Left colon (tissue), 2 donors: ENCODE measurements at places on chromosomes 1 and 21. TPM values are rescaled to one million over a fixed set of nuclear protein-coding genes. Genes with fewer than 3 reads are reported as not detected.

Gene OR2L2
- total RNA-seq = 0.15 TPM

Gene SYCP1
- not detected for total RNA-seq

Gene LRRC42
- total RNA-seq = 24.0 TPM

Gene TBX15
- total RNA-seq = not detected

Gene EPHA2
- 44.3 TPM for total RNA-seq

Gene ESRRG
- total RNA-seq = 0.73 TPM

Gene ZNF593OS
- total RNA-seq = not detected

Gene MIXL1
- 0.15 TPM for total RNA-seq

Gene CACNA1S
- not detected for total RNA-seq

Gene LCE6A
- not detected for total RNA-seq

Gene ATAD3B
- total RNA-seq = 16.4 TPM

Gene NUP210L
- not detected for total RNA-seq

Gene OPRD1
- total RNA-seq = 0.08 TPM

Gene PGLYRP3
- not detected for total RNA-seq

Gene SNX7
- 43.9 TPM for total RNA-seq

Gene APCS
- total RNA-seq = not detected

Gene FAM167B
- 2.8 TPM for total RNA-seq

Gene KCNT2
- total RNA-seq = 0.79 TPM

Gene MLLT11
- total RNA-seq = 0.21 TPM

DNA sequence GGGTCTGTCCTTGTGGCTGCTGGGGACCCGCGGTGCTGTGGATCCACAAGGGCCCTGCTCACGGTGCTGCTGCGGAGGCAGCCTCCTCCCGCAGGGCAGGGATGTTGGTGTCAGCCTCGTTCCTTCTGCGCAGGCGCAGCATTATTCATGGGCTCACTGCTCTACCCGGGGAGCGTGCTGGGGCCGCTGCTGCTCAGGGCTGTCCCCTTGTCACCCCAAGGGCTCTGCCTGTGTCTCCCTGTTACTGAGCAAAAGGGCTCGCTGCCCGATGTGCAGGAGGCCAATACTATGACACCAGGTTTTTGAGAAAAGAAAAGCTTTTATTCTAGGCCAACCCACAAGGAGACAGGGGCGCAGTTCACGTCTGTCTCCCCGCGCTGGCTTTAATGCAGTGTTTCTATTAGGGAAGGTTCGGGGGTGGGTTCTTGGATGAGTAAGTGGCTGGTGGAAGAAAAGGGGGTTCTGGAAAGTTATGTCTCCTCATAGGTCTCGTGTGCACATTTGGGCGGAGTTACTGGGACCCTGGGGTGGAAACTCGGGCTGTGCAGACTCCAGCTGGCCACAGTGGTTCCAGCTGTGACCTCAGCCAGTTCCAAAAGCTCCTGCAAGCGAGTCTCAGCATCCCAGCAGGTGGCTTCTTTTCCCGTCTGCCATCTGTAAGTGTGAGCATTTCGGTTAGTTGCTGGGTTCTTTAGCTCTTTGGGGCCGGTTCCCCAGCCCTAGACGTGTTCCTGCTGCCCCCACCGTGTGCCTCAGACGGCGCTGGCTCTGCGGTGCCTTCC lies 40.8 kb upstream of the LRRC3 start:
- DNase-seq = peak; percentile 5

DNA sequence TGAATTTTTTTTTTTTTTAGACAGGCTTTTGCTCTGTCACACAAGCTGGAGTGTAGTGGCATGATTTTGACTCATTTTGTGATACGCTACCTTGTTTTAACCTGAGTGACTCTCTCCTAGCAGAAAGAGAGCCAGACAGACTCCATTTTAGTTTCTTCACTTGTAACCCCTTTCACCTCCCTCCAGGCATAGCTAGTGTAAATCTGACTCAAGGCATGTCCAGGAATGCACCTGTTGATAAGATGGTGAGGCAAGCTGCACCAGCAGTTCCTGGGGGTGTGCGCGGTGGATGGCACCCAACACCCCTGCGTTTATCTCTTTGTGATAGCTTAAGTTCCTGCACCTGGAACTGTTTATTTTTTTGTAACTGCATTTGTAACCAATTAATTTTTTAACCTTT lies 4.7 kb upstream of the PHACTR4 start:
- no peak for DNase-seq

DNA sequence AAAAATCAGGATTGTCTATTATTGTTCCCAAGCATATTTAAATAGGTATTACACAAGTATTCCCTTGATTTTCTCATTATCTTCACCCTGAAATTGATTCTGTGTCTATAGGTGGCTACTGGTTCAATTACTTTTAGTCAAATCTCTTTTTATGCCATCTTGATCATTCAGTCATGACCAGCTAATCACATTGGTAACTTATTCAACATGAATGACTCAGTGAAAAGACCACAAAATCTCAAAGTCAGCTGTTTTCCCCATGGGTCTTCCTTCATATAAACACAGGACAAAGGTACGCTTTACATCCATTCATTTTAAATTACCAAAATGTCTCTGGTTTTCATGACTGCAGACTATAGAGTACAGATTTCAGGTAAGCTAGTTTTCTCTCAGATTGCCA lies 23.7 kb upstream of the NRIP1 start:
- no peak for DNase-seq

GRCh38 chr1:226481133-226481532 lies 67.4 kb upstream of the STUM start:
- DNase-seq = no peak

- DNase-seq = peak; percentile 33
These were observed 351 bp downstream of the MIXL1 start for GRCh38 chr1:226223786-226224244.

DNA sequence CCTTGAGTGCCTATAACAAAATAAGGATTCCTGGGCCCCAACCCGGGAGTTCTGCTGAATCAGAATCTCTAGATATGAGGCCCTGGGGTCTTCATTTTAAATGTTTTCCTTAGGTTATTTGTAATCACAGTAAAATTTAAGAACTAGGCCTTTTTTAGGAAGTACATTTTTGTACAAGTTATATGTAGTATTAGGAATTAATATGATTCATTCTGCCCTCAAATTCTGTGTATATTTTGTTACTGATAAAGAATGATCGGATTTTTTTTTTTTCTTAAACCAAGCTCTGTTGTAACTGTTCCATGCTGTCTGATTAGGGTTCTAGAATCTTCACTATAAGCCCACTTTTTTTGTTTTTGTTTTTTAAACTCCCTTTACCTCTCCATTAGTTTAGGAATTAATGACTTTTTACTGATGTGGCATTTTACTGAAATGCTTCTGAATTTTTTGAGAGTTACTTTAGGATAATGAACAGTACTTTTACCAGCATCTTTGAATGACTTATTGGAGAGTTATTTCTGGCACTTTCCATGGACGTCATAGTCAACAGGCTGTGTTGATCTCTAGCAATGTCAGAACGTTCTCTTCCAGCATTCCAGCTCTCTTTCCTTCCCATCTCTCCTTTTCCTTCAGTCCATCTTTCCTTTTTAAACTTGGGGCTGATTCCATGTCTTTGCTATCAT lies 48.3 kb downstream of the CLIC4 start:
- no peak for DNase-seq

- no peak for DNase-seq
These were observed 59.5 kb downstream of the MTR start for GRCh38 chr1:236854605-236854983.

DNA sequence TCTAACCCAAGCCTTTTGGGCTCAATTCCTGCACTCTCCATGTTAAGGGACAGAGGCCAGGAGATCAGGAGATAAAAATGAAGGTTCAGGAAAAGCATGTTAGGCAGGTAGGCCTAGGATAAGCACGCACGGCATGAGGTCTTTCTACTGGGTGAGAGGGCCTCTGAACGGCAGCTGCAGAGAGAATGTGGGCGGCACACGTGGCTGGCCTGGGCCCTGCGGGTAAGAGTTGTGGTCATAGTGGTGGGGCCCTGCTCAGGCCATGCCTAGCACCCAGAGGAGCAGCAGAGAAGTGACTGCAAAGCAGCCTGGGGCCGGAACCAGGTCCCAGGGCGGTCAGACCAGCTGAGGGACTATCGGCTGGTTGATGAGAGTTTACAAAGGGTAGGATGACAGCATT lies 7.5 kb upstream of the FOXO6 start:
- no peak for DNase-seq

DNA sequence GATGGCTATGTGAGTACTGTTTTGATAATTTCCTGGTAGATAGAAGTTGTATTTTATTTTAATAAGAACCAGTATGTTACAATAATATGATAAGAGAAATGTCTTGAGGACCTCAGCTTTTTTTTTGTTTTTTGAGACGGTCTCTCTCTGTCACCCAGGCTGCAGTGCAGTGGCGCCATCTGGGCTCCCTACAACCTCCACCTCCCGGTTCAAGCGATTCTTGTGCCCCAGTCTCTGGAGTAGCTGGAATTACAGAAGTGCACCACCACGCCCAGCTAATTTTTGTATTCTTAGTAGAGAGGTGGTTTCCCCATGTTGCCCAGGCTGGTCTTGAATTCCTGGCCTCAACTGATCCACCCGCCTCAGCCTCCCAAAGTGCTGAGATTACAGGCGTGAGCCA lies 968.1 kb upstream of the ADGRL4 start:
- no peak for DNase-seq

GRCh38 chr21:40803101-40803500 lies 43.9 kb downstream of the DSCAM start:
- DNase-seq = no peak

DNA sequence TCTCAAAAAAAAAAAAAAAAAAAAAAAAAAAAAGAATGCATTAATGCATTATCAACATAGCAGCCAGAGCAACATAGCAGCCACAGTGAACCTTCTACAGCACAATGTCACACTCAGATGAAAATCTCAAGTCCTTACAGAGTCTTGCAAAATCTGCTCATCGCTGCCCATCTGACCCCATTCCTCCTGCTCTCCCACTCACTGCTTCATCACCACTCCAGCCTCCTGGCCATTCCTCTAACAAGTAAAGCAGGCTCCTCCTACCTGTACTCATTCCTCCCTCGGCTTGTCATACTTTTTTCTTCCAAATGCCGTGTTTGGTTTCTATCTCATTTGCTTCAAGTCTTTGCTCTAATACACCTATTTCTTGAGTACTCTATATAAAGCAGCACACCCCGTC lies 29.5 kb downstream of the BRINP2 start:
- DNase-seq = no peak

- DNase-seq = no peak
These were observed at the start of gene LCE2A for GRCh38 chr1:152697701-152698600. TSS of gene LCE2A (plus strand) at chr1:152698345. CDS start at chr1:152698902, 557 bp downstream.

GRCh38 chr1:40140211-40140973 lies 20.8 kb upstream of the RLF start:
- no peak for DNase-seq

DNA sequence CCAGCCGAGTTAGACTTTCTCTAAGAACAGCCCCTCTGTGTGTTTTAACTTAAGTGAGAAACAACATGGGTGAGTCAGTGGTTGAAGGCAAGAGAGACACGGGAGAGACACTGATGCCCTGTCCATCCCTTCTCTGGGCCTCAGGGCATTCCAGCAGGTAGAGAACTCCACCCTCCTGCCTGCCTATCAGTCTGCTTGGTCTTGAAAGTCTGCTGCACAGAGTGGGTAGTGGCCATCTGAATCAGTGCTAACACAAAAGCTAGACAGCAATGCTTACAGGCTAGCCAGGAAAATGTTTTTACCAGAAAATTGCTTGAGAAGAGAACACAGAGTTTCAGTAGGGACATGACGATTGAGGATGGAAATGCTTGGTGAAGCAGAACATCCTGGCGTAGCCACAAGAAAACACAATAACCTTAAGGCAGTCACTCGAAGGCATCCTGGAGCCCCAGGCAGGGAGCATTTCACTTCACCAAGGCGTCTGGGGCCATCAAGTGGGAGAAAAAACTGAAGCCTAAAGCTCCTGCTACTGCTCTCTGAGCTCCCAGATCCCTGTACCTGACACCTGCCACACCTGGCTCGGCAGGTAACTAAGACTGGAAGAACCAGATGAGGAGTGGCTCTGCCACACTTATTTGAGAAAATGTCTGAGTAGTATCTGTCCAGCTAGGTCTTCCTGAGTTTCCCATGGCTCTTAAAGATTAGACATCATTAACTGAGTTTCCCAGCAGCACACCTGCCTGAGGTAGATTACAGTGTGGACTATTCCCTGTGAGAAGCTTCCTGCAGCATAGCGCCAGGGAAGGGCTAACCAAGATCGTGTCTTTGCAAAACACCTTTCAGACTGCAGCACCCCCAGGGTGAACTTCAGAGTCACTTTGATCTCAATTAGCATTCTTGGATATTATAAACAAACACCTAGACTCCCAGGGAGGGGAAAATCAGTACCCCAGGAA lies 18.1 kb upstream of the LBR start:
- peak; percentile 43 for DNase-seq

DNA sequence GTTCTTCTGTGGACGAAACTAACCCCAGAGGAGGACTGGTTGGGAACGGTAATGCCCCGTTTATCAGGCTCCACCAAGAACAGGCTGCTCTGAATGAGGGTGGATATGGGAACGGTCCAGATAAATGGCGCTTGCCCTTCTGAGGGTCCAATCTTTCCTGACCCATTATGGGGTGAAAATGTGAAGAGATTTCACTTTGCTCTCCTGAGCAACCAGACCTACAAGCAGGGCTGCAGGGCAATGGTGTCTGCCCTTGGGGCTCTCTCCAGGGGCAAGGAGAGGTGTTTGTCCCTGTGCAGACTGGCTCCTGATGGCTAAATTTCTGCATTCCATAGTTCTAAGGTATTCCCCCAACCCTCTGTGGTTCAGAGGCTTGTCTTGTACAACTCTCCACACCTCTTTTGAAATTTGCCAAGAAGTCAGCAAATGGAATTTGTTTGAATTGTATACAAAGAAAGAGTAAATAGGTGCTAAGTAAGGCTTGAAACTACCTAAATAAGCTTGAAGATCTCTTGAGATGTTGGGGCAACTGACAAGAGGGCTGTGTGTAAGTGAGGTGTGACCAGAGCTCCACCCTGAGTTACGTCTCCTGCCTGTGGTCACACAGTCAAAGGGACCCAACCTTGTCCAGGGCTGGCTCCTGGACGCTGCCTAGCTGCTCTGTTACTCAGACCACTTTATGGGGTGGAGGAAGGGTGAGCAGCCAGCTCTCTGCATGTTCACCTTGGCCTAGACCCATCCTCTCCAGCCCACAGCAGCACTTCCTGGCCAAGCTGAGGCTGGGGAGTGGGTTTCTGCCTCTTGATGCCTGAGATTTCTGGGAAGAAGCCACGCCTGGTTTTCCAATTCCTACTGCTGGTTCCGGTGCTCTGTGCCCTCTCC lies 24.8 kb downstream of the SLC2A1 start:
- peak; percentile 4 for DNase-seq

GRCh38 chr21:32467291-32467690 lies 54.8 kb downstream of the EVA1C start:
- DNase-seq = no peak

DNA sequence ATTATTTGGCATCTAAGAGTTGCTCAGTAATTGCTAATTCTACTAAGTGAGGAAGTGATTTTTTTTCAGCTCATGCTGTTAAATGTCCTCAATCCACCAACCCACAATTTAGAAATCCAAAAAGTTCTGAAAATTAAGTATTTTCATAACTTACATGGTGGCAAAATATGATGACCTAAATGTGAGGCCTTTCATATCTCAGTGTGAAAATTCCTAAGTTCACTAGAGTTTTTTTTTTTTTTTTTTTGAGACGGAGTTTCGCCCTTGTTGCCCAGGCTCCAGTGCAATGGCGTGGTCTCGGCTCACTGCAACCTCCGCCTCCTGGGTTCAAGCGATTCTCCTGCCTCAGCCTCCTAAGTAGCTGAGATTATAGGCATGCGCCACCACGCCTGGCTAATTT lies 5.6 kb downstream of the NUCKS1 start:
- no peak for DNase-seq

- no peak for DNase-seq
These were observed 11.6 kb upstream of the CD1D start for GRCh38 chr1:158169105-158169504.
